ENCODE measurements at places on chromosomes 2 and 18.

DNA sequence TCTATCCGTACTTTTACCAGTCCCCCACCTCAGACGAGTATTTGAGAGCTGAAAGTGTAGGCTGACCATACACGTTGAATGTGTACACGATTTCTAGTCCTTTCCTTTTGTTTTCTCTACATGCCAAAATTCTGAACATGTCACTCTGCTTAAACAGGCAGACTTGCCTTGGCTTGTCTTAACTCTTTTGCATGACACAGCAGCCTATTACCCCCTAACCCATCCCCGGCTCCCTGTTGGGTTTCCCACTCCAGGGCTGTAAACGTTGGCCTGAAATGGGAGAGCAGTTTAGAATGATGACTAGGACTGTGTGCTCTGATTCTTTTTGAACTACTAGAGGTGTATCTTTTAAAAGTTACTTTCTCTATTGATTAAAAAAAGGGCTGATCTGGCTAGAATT lies 19.1 kb downstream of the MTCL1 start:
- DNase-seq = no peak

DNA sequence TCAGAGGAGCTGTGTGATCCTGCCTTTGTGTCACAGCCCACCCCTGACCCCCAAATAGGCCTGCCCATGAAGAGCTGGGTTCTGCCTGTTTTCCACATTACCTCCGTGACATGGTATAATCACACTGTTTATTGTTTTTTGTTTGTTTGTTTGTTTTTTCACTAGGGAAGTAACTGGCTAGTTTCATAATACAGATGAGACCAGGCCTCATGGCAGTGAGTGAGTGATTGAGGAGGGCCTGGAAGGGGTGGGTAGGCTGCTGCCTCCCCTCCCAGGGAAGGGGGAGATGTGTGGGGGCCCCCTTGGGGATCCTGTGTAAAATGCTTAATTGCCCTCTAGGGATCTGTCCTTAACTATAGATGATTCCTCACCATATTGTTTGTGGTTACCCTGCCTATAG lies 190.5 kb downstream of the LDLRAD4 start:
- no peak for DNase-seq

DNA sequence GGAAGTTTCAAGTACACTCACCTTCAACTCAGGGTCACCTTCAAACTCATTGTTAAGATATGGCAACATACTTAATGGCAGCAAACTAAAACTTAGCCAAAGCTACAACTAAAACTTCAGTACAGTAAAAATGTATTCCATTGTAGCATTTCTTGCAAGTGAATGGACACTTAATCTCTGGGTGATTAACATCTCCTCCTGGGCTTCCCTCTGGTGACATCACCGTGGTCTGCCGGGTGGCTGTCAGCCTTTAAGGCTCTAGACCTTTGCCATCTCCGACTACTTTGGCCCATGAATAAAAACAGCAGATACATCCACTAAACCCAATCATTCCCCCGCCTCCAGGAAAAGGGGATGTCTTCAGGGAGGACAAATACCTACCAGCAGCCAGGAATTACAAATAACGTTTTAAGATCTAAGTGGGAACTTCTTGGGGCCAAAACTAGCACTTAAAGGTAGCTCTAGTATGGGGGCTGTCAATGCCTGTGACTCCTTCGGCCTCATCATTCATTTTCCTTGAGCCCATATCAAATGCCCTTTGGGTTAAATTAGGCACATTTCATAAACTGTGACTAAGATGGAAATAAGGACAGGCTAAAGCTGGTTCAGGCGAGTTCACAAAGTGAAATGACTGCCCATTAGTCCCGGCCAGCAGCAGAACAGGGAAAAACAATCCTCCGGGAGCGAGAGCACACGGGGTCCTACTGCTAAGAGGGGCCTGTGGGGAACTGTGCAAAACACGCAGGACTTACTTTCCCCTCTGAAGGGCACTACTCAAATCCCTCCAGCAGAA lies 1.1 kb downstream of the TFCP2L1 start:
- DNase-seq = no peak

DNA sequence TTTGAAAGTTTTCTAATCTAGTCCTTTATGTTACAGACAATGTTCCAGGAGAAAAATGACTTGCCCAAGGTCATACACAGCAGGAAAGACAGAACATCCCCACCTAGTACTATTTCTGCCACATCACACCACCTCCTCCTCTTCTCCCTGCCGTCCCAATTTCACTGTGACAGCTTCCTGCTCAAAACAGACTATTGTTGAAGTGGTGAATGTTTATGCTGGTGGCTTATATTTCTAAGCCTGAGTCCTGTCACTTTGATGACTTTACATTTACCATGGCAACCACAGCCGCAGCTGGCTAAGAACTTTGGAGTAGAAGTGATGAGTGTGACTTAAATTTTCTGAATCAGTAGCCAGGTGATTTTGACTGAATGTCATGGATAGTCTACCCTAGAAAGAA lies 10.0 kb downstream of the GALNT5 start:
- no peak for DNase-seq

- no peak for DNase-seq
These were observed 52.6 kb downstream of the PMAIP1 start for GRCh38 chr18:59952283-59953007.

GRCh38 chr2:148730085-148730484 lies 85.5 kb downstream of the EPC2 start:
- DNase-seq = no peak

DNA sequence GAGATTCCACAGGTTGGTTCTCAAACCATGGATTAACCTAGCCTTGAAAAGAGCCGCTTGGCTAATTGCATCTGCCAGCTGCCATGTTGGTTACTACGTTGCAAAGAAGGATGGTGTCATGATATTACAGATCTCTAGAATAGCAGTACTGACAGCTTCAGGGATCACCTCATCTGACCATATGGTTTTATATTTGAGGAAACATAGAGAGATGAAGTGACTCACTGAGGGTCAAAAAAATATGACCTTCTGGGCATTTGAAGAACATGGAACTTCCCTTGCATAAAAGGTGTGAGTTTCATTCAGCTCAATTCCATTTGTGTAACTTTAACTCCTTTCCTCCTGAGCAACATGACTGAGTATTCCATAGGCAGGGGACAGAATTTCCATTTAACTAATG lies 242.3 kb downstream of the SETBP1 start:
- DNase-seq = no peak

GRCh38 chr2:172040311-172040710 lies 40.6 kb downstream of the METAP1D start:
- DNase-seq = no peak

DNA sequence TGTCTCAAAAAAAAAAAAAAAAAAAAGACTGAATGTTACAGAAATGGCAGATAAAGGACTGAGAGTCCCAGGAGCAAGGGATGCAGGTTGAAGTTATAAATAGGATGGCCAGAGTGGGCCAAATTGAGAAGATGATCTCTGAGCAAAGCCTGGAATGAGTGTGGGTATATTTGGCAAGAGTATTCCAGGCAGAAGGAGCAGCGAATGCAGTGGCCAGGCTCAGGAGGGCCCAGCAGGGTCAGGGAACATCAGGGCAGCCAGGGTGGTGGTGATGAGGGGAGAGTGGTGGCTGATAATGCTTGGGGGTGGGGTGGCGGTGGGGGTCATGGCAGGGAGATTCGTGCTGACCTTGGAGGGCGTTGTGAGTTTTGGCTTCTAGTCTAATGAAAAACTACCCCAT lies 141.3 kb upstream of the AGAP1 start:
- DNase-seq = no peak

DNA sequence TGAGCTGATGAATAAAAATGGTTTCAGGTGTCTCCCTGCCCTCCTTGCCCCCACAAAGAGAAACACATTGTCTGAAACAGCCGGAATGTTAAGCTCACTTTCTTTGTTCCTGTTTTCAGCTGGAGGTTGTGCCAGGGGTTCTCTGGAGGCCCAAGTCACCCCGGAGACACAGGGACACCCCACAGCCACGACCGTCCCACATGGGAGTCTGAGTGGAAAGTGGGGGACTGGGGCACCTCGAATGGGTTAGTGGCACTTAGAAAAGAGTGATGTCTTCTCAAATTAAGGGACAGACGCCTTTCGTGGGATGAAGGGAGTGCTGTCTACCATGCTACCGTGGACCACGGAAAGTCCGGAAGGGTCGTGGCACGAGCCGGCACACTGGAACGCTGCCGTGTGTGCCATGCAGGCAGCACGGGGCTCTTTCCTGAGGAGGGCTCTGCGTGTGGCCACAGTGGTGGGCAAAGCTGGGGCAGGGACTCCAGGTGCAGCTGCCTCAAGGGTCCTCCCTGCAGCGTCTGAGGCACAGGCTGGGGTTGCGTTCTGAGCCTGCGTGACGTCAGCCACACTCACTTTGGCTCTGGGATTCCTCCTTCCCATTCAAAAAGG lies 39.4 kb upstream of the CTDP1 start:
- DNase-seq = no peak

DNA sequence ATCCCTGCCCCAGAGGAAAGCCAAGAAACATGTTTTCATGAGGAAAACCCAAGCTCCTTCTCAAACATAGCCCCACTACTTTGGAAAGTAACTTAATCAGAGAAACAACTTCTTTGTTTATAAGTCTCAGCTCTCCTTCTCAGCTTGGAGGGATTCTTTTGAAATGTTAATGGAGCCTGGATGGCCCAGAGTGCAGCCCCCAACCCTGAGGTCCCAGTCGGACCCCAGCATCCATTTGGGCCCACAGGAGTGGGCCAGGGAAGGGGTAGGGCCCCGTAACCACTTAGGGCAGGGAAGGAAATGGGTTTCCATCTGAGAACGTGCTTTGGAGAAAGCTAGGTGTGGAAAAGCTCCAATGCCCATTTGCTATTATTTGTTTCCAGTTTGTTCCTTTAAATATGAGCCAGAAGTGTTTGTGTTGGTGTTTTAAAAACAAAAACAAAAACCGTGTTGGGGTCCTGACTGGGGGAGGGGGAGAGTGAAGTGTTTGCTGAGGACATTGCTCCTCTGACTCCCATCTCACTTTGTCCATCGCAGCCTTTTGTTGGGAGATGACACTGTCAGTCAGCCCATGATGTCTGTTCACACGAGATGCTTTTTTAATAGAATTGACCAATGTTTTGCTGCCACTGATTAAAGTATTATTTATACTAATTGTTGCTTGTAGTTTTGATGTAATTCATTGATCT lies 1.6 kb upstream of the HOXD3 start:
- DNase-seq = no peak

DNA sequence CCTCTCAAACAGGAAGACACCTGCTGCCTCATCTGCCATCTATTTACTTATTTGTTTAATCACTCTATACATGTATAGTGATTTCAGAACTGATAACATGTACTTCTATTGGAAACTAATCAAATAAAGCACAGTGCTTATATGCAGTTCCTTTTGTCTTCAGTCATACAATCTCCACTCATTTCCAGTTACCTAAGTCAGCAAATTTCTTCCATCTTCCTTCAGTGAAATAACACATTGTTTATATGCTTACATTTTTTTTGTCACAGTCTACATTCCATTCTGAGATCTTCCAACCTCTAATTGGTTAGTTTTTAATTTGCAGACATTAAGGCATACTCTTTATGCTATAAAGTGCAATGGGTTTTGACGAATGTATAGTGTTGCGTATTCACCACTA lies 300.6 kb downstream of the NAPG start:
- DNase-seq = no peak
